ENCODE measurements at places on chromosomes 4 and X. TPM values are rescaled to one million over a fixed set of nuclear protein-coding genes. Genes with fewer than 3 reads are reported as not detected.

- DNase-seq, result no peak
- no peak overlapping the region for H3K27ac ChIP-seq
- no peaks in the 10 kb centered on the region for H3K4me1 ChIP-seq
- H3K27me3 ChIP-seq, result no peaks in the 10 kb centered on the region
These were observed 268.0 kb downstream of the ADGRL3 start for GRCh38 chr4:61468024-61468720.

- DNase-seq, result no peak
- H3K36me3 ChIP-seq, result no peaks in the 10 kb centered on the region
- H3K27ac ChIP-seq, result no peak overlapping the region
- no peaks in the 10 kb centered on the region for H3K4me1 ChIP-seq
These were observed 43.4 kb downstream of the NRK start for GRCh38 chrX:105865709-105866108.

DNA sequence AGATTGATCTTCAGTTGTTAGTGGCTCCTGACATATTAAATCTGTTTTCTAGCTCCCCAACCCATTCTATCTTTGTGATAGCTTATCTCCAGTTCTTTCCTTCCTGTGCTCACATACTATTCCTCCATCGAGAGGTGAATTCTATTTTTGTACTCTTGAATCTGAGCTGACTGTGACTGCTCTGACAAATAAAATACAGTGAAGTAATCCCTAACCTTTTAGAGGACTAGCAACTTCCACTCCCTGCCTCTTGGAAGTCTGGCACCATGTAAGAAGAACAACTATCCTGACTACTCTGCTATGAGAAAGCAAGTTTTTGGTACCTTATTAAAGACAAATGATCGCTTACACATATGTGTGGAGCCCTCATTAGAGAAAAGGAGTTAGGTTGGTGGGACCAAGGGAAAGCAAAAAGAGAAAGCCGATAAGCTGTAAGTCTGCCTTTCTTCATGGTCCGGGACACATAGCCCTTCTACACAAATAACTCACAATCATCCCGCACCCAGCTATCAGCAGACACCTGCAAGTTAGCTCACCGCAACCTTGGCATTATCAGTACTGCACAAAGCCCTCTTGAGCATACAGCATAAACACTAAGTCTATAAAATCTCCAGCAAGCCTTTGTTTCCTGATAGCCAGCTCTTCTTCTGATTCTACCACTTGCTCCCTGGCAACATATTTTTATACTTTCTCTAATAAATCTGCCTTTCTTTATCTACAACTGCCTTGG is 13.5 kb upstream of the PPM1K start:
- DNase-seq, result no peak
- H3K36me3 ChIP-seq, result no peaks in the 10 kb centered on the region
- peaks cover 46% of the 10 kb centered on the region for H3K4me1 ChIP-seq
- H3K27ac ChIP-seq, result peak overlapping the region; percentile 93

- H3K4me3 ChIP-seq, result no peak overlapping the region
- no peaks in the 10 kb centered on the region for H3K4me1 ChIP-seq
- H3K27me3 ChIP-seq, result peaks cover 5% of the 10 kb centered on the region
- no peak overlapping the region for H3K27ac ChIP-seq
- no peak for DNase-seq
These were observed 54.6 kb upstream of the ATP8A1 start for GRCh38 chr4:42711496-42711895.

The NUP62CL gene
- 1.1 TPM for total RNA-seq

The AGTR2 gene
- total RNA-seq, result 0.69 TPM

The MAGEA11 gene
- not detected for total RNA-seq

All from left ventricle myocardium inferior (tissue), 1 donor.